ENCODE measurements at places on chromosomes 1 and 21.

DNA sequence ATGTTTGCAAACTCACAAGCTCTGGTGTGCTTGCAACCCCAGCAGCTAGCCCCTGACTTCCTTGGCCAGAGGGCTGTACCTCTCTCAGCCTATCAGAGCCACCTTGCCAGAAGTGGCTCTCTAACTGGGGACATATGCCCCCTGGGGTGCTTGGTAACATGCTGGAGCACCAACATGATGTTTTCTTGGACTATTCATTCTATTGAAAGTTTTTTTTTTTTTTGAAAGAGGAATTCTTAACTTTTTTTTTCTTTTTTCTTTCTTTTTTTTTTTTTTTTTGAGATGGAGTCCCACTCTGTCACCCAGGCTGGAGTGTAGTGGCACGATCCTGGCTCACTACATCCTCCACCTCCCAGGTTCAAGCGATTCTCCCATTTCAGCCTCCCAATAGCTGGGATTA is 14.7 kb upstream of the CAPN8 start:
- DNase-seq = no peak

GRCh38 chr1:60911966-60912697 is 170.2 kb upstream of the NFIA start:
- DNase-seq = peak; percentile 69

GRCh38 chr1:154998818-154999570 is 3.6 kb upstream of the ZBTB7B start:
- no peak for DNase-seq

- peak; percentile 54 for DNase-seq
These were observed 15.6 kb downstream of the RD3 start for GRCh38 chr1:211476200-211476849.

GRCh38 chr1:78586572-78586971 is 33.7 kb upstream of the IFI44L start:
- DNase-seq = no peak

- DNase-seq = no peak
These were observed 17.6 kb upstream of the AJAP1 start for GRCh38 chr1:4636644-4637380.
